B cell (primary cell): ENCODE measurements at places on chromosomes 6 and 20.

GRCh38 chr20:408843-409696, 971 bp downstream of the RBCK1 start:
- DNase-seq = no peak

GRCh38 chr6:157761331-157761921, 61.6 kb upstream of the SNX9 start:
- peak; percentile 50 for DNase-seq

DNA sequence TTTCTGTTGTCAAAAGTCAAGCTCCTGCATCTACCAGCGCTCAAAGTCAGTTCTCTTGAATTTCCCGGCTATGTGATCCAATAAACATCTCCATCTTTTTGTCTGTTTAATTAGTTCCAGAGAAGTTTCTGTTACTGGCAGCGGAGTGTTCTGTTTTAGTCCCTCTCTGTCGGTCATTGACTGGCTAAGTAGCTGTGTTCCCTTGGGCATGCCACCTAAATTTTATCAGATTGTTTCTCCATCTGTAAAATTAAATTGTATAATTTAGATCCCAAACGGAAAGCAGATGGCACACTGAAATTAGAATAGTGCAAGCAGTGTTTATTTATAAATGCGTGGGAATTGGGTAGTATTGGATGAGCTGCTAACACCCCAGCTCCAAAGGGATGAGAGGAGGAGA, 29.7 kb upstream of the PRL start:
- no peak for DNase-seq

GRCh38 chr6:13427801-13428582, 59.4 kb downstream of the GFOD1 start:
- DNase-seq = peak; percentile 91

GRCh38 chr6:81999270-81999669, 246.8 kb upstream of the TENT5A start:
- no peak for DNase-seq

- no peak for DNase-seq
Observed at GRCh38 chr20:24977336-24977735, 15.2 kb downstream of the APMAP start.

DNA sequence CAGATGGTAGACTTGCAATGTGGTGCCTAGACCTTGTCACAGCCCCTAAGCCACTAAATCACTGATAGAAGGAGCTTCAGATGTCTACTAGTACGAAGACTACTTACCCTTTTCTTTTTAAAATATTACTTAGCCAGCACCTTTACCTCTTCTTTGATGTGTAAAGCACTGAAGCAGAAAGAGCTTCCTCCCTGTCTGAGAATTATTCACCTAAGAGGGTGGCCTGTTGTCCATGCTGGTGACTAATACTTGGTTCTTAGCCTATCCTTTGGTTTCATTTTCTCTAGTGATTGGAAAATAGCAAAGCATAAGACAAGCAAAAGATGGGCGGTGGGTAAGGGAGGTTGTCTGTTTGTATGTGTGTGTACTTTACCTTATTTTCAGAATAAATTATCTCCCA, 794.6 kb downstream of the TFAP2A start:
- no peak for DNase-seq

- no peak for DNase-seq
Observed at GRCh38 chr6:106381881-106382280, 21.4 kb downstream of the CRYBG1 start.

DNA sequence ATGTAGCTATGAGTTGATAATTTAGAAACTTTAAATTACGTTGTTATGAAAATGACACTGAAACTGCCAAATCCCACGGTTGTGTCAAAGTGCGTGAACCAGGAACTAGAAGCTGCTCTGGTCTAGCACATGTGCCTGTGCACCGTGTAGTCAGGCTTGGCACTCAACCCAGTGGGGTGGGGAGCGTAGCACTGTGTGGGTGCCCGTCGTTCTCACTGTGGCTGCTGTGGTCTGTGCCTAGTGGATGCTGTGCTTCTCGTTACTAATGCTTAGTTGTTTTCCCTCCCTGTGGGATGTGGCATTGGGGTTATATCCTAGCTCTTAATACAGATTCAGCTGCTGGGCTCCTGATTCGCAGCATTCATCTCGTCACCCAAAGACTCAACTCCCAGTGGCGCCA, 46.2 kb upstream of the ADIG start:
- no peak for DNase-seq

GRCh38 chr6:131581523-131581922, 8.5 kb downstream of the ARG1 start:
- DNase-seq = no peak

DNA sequence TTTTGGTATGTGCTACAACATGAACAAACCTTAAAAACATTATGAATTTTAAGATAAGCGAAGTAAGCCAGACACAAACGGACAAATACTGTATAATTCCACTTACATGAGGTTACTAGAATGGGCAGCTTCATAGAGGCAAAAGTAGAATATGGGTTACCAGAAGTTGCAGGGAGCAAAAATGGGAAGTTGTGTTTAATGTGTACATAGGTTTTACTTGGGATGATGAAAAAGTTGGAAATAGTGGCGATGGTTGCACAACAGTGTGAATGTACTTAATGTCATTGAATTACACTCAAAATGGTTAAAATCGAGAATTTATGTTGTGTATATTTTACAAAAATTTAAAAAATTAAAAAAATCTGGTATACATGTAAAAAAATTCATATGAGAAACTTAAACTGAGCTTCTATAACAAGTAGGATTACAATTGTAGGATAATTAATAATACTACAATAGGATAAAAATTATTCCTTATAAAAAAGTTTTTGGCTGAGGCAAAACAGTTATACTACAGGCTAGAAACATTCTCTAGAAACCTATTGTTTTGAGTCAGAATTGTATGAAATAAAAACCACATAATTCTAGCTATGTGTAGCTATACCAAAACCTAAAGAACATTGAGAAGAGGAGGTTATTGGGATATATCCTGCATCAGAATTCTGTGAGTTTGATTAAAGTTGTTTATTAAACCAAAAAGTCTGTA, 24.8 kb upstream of the DYNLRB1 start:
- DNase-seq = no peak

- no peak for DNase-seq
Observed at GRCh38 chr6:24689964-24690363, 23.1 kb downstream of the ACOT13 start.

- no peak for DNase-seq
Observed at GRCh38 chr6:156423829-156424228, 353.3 kb upstream of the ARID1B start.

GRCh38 chr20:35048739-35049138, 43.9 kb downstream of the TRPC4AP start:
- no peak for DNase-seq

- DNase-seq = no peak
Observed at GRCh38 chr6:145312481-145312880, 422.8 kb downstream of the EPM2A start.

GRCh38 chr20:61746781-61747180, 318.9 kb downstream of the TAF4 start:
- no peak for DNase-seq

DNA sequence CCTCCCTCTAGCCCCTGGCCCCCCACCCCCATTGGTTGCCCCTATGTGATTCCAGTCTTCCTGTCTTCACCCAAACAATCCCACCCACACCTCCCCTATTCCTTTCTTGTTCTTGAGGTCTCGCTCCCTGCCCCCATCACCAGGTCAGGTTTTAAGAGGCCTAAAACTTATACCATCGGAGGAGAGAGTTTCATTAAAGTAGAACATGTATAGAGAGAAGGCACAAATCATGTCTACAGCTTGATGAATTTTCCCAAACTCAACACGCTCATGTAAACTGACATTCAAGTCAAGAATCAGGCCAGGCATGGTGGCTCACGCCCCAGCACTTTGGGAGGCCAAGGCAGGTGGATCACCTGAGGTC, 44.5 kb downstream of the TGM2 start:
- no peak for DNase-seq

DNA sequence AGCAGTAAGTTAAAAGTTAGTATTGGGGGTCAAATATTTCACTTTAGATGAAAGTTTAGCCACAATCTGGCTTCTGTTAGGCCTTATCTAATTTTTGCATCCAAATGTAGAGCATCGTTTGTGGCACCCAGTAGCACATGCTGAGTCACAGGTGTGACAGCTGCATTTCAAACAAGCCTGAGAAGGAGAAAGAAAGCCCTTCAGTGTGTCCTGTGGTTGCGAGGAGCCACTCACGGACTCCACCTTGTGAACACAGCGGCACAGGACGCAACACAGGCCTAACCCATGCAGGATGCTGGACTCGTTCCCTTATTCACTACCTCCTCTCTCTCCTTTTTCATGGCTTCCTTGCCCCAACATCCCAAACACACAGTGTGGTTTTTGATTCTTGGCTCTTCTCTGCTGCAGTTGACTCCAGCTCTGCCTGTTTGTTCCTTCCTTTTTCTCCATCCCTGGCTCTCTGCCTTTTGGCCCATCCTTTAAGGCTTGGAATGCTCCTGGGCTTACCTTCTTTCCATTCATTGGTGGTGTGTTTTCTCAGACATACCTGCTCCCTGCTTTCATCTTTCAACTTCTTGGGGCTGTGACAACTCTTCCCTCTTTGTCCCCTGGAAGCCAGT, 124.2 kb downstream of the SLC16A10 start:
- no peak for DNase-seq

GRCh38 chr20:801678-802077, 31.8 kb upstream of the FAM110A start:
- DNase-seq = no peak

DNA sequence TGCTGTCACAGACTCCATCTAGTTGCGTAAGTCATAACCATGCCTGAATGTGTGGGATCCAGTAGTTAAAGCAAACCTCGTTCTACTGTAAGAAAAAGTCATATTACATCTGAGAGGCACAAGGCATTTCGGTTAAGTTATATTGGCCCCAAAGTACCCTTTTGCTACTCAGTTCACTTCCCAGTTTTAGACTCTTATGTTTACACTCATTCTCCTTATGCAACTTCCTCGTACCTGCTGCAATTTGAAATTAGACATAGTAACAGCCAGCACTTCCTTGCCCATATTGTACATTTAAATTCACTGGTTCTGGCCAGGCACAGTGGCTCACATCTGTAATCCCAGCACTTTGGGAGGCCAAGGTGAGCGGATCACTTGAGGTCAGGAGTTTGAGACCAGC, 37.0 kb downstream of the PEX7 start:
- DNase-seq = no peak

GRCh38 chr6:75211920-75212590, 6.2 kb upstream of the COL12A1 start:
- DNase-seq = no peak

DNA sequence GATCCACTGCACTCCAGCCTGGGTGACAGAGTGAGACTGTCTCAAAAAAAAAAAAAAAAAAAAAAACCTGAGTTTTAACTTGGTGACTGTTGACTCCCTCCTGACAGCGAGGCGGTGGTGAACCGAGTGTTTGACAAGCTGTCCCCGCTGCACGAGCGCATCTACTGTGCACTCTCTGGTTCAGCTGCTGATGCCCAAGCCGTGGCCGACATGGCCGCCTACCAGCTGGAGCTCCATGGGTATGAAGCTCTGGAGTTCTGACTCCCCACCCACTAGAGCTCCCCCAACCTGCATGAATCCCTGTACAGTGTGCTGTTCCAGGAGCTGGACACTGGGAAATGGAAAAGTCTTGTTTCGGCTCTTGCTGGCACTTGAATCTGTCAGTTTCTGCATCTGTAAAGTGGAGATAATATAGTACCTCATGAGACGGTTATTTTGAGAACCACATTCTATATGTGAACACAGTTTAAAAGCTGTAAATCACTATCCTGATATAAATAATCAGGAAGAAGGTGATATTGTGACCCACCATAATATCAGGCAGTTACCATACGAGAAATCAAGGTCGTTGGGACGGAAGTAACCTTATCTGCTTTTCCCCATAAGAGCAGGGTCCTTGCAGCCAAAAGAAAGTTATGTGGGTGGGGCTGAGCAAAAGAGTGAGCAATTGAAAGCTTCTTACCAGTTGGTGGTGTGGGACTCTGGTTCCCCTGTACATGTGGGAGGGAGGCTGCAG, 3.3 kb downstream of the PSMB9 start:
- no peak for DNase-seq

GRCh38 chr6:53701333-53702218, 36.0 kb upstream of the KLHL31 start:
- no peak for DNase-seq

DNA sequence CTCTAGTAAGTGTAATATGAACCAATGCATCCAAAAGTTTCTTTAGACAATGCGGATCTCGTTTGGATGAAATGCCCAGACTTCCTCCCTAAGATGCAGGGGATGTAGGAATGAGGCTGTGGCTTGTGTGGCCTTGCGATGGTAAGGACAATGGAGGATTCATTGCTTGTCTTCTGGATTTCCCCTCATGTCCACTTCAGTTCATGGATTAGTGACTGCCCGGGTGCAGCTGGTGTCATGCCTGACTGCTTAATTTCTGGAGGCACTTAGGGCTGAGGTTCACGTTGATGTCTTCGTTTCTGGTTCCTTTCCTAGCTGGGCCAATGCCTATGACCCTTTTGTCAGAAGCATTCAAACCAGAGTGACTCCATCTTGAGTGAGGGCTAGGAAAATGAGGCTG, 93.8 kb downstream of the SCP2D1 start:
- DNase-seq = no peak
